ENCODE measurements at places on chromosomes 3 and 15.
A peak's percentile ranks its signal among the peaks of the same experiment; 100 is the strongest.

DNA sequence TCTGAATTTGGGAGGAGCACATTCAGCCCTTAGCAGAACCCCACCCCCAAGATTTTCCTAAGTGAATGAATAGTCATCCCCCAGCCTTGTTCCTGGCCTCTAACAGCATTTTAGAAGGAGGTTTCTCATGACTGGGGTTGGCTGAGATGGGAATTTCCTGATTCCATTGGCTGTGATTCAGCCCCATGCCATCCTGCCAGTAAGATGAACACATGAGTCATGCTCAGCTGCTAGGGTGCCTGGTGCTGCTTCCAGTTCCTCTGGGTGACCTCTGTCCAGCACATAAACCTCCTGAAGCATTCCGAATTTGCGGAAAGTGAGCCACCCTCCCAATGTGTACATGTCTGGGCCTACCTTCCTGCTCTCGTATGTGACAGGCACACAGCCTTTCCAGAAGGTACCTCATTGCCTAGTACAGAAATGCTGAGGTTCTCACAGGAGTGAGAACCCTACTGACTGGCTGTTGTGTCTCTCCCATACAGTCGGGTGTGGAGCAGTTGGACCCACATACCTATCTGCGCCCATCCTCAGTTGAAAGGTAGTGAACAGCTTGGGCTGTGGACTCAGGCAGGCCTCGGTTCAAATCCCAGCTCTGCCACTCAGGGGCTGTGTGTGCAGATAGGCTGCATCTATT is 91.7 kb downstream of the APBA2 start:
- DNase-seq = no peak

GRCh38 chr3:149368674-149369497 is 8.6 kb downstream of the TM4SF1 start:
- DNase-seq = no peak

DNA sequence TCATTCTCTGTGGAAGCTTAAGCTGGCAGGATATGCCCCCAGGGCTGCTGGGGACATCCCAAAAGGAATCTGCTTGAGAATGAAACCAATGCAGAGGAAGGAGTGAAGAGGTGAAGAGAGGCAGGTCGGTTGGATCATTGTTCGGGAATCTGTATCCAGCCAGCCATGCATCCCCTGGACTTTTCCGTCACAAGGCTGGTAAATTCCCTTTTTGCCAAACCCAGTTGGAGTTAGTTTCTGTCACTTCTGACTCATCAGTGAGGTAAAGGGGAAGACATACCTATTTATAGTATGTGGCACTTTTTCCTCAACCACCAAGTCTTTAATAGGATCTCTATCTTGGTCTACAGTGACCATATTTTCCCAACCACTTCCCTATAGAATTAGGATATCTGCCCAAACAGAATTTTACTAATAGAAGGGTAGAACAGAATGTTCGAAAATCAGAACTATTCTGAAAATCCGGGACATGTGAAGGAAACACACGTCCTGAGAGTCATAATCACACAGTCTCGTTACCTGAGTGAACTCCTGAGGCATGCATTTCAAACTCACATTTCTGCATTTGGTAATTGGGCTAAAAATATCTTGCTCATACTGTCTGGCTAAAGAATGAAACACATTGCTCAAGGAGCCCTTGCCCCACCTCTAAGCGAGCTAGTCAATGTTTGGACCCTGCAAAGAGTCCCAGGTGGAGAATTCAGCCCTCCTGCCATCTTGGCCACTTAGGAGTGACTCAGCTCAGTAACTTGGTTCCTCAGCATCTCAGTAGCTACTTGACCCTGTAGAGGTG is 289.7 kb upstream of the ADAMTS9 start:
- no peak for DNase-seq

DNA sequence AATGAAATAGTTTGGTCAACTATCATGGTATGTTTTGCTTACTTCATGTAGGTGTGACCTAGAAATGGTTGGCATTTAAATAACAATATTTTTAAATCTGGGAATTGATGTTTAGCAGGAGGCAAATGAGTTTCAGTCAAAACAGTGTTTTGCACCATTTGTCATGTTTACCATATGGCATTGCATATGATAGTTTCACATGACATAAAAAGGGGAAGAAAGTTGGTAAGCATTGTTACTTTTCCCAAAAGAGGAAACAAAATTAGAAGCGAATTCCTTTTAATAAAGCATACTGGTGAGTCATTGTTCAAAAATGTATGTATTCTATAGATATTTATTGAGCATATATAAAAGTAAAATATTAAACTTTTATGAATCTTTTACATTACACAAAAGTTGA is 2.3 kb downstream of the RNF13 start:
- DNase-seq = no peak

- no peak for DNase-seq
Measured at GRCh38 chr3:24123596-24123995, 178.5 kb downstream of the NR1D2 start.

- DNase-seq = peak; percentile 70
Measured at GRCh38 chr15:80695099-80695910, at the start of gene ABHD17C. ABHD17C (plus strand) TSS chr15:80695310; CDS start chr15:80695430, 120 bp downstream.

DNA sequence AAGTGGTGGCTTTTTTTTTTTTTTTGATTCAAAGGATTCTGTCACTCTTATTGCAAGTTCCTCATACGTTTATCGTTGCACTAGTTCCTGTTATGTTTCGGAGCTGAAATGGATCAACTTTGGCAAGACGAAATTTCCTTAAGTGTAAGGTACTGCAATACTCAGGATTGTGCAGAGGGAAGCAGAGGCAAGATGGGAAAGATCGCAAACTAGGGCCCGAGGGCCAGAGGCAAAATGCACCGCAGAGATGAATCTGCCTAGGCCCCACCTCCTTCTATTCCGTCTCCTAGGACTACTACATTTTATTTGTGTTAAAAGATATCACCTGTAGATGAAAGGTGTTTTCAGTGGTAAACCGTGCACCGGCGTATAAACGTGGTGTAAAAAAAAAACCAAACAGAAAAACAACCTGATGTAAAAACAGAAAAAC is 331 bp downstream of the RNU6-1 start:
- DNase-seq = peak; percentile 41

GRCh38 chr15:72193836-72194396 is 3.7 kb downstream of the GRAMD2A start:
- no peak for DNase-seq

DNA sequence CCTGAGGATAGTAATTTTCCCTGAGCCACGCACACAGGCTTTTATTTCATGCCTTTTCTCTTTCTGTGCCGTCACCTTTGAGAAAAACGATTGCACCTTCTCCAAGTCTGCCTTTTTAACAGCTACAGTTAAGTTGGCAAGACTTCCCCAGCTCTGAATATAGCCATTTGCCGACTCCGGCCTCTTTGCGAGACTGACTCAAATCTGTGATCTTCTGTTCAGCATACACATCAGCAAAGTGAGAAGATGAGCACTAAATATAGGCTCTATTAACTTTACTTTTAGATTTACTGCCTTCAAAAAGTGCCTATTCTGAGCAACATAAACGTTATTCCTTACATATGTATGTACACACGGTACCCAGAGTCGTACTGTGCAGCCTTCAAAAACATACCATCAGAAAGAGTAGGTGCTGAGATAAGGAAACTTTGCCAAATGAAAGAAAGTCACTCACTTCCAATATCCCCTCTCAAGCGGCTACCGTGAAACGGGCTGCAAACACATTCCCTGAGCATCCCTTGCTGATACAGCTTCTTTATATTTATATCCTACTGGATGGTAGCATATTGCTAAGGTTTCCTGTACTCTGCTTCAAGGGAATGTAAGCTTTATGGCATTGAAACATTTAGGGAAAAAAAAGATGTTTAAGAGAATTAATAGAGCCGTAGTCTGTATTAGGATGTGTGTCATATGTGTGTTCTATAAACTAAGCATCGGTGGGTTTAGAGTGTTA is 283.3 kb upstream of the TPRG1 start:
- DNase-seq = no peak

DNA sequence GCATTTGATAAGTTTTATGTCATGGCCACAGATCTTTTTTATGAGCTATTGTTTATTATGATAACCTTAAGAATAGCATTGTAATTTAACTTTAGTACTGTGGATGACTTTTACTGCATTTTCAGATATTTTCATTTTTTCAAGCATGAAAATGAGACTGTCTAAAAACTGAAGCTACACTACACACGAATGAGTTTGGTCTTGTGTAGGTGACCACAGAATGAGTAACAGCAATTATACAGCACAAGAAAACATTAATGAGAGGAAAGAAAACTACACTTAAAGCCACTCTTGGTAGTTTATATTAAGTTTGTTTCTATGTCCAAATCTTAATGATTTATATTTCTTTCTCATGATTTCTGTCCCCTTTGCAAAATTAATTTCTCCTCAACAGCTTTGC is 809.2 kb downstream of the NAALADL2 start:
- DNase-seq = no peak

- no peak for DNase-seq
Measured at GRCh38 chr15:84960391-84961113, 21.1 kb upstream of the PDE8A start.

DNA sequence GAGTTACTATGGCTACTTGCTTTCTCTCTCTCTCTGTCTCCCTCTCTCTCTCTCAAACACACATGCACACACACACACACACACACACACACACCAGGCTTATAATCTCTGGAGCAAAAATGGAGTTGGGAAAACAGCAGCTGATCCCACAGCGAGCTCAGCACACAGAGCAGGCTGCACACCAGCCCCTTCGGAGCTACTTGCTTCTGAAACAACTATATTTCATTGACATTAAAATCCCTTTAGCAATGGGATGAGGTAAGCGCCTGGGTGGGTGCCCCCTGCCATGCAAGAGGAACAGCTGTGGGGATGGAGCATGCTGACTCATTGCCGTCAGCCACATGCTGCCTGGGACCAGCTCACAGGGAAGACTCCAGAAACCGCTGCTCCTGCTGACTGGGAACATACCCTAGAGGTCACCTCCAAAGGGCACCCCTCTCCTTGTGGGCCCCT is 45.7 kb downstream of the B3GNT5 start:
- DNase-seq = no peak

GRCh38 chr3:161069511-161070251 is 35.5 kb downstream of the B3GALNT1 start:
- no peak for DNase-seq

GRCh38 chr15:27804569-27805260 is 294.4 kb downstream of the OCA2 start:
- no peak for DNase-seq

GRCh38 chr15:90115783-90116182 is 13.5 kb upstream of the IDH2 start:
- DNase-seq = no peak

DNA sequence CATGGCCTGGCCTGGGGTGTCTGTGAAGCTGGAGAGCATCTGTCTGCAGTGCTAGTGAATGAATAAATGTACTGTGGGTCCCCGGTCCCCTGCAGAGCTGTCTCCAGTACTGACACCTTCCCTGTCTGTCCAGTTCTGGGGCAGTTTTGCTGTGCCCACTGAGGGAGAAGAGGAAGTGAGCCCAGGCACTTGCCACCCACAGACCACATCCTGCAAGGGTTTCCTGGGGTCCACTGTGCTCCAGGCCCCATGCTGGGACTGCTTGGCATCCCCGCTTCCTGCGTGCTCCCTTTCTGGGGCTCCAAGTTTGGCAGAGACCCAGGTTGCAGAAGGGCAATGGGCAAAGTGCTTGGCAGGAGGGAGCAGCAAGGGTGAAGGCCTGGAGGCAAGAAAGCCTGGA is 4.9 kb upstream of the SLC6A6 start:
- DNase-seq = no peak
